ENCODE measurements at places on chromosomes 13 and 19.

GRCh38 chr13:48012668-48013067 lies 11.6 kb upstream of the SUCLA2 start:
- DNase-seq = no peak

GRCh38 chr19:41264581-41265394 lies 616 bp downstream of the HNRNPUL1 start:
- DNase-seq = no peak

DNA sequence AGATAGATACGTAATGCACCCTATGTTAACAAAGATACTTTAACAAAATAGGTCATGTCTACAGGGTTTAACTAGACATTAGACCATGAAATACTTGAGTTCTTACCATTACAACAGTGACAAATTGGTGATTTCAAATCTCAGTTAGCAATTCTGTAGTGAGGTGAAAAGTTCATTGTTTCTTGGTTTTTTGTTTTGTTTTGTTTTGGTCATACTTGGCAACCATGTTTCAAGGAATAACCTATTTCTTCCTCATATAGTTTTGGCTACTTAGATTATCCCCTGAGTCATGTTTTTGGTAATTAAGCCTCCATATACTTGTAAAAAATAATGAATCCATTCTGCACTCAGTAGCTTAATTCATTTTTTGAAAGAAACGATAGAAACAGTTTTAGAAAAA lies 1200.4 kb downstream of the DIAPH3 start:
- no peak for DNase-seq

- no peak for DNase-seq
Measured at GRCh38 chr13:59480396-59481259, 683.1 kb downstream of the DIAPH3 start.

DNA sequence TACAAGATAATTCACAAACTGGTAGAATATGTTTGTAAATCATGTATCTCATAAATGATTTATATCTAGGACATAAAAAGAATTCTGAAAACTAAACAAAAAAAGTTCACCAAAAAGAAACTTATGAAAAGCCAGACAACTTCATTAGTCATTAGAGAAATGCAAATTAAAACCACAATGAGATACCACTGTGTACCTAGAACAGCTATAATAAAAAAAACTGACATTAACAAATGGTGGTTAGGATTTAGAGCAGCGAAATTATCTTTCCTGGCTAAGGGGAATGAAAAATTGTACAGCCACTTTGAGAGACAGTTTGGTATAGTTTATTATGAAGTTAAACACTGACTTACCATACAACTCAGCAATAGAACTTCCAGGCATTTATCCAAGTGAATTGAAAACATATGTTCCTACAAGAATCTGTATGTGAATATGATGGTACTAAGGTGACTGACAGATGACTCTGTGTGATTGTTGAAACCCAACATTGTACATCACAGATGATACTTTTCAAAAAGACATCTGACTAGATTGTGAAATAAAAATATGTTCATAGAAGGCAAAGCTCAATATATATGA lies 41.8 kb downstream of the UGGT2 start:
- no peak for DNase-seq

DNA sequence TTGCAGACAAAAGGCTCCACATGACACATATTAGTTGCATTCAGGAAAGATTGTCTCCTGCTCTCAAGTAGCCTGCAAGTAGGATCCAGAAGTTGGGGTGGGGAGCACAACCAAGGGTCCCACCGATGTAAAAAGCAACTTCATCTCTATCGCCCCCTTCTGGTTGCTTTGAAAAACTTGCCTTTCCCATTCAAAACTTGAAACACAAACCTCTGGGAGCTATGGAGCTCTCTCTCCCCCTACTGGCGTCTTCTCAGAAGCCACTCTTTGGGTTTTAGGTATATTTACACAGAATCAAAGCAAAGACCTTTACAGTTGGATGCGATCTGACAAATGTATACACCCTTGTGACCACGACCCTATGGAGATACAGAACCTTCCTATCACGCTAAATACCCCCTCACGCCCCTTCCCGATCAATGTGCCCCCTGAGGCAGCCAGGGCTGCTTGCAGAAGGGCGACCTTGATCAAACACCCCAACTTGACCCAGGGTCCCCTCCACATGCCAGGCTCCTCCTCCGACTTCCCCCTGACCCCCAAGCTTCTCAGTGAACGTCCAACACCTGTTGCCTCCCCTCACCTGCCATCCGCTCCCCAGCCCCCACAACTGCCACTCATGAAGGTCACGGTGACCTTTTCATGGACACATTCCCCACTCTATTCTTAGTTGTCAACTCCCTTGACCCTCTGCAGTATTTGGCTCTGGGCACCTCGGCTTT lies 10.1 kb downstream of the NOSIP start:
- no peak for DNase-seq

GRCh38 chr19:22620401-22620800 lies 13.7 kb upstream of the ZNF492 start:
- DNase-seq = no peak

Data from substantia nigra (tissue), 51 donors.